ENCODE measurements at places on chromosomes 6 and 20.

DNA sequence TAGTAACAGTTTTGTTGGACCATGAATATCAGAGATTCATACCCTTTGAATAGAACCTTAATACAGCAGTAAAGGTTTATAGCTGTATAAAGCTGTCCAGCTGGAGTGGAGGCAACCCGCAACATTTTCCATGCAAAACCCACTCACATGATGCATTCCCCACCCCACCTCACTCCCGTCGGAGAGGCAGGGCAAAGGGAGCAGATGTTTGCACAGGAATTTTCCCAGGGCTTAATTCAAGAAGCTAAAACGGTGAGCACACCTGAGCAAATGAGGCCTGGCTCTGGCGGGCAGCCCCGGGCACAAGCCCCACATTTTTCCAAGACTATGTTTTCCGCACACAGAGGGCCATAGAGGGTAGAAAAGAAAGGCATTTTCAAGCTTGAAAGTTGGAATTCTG, 191.7 kb downstream of the FOXC1 start:
- no peak for DNase-seq

- DNase-seq, result no peak
These were observed 15.1 kb downstream of the DEK start for GRCh38 chr6:18249271-18249670.

GRCh38 chr20:20184149-20184548, 131.8 kb downstream of the CFAP61 start:
- no peak for DNase-seq

DNA sequence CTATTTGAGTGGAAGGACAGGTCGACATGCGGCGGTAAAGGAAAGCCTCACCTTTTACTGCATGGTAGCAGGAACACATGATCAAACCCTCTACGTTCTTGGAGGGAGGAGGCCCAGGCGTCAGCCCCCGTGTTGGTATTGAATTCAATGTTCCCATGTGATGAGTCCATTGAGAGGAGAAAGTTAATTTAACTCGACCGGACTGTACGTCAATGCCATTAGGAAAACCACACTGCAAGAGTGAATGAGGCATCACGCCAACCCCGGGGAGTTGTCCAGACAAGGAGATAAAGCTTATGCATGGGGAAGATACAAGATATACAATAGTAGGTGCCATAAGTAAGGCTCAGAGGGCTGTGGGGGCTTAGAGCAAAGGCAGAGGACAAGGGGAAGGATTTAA, 213.9 kb upstream of the ECI2 start:
- no peak for DNase-seq

DNA sequence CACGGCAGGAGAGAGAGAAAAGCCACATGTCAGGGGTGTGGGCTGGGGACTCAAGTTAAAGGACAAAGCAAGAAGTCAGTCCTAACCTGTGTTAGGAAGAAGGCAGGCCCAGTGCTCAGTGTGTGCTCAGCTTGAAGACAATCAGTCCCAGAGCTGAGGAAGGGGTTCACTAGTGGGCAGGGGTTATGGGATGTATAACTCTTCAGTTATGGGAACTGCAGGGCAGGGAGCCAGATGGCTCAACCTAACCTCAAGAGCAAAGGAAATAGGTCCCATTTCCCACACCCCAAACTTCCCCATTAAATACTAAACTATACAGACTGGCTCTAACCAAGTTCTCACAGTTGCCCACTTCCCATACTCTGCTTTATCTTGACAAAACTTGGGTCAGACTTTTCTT, 7.4 kb upstream of the SSTR4 start:
- no peak for DNase-seq

GRCh38 chr6:12269110-12269509, 21.1 kb upstream of the EDN1 start:
- DNase-seq, result no peak

GRCh38 chr6:138726066-138726756, 47.4 kb upstream of the CCDC28A start:
- DNase-seq, result no peak

DNA sequence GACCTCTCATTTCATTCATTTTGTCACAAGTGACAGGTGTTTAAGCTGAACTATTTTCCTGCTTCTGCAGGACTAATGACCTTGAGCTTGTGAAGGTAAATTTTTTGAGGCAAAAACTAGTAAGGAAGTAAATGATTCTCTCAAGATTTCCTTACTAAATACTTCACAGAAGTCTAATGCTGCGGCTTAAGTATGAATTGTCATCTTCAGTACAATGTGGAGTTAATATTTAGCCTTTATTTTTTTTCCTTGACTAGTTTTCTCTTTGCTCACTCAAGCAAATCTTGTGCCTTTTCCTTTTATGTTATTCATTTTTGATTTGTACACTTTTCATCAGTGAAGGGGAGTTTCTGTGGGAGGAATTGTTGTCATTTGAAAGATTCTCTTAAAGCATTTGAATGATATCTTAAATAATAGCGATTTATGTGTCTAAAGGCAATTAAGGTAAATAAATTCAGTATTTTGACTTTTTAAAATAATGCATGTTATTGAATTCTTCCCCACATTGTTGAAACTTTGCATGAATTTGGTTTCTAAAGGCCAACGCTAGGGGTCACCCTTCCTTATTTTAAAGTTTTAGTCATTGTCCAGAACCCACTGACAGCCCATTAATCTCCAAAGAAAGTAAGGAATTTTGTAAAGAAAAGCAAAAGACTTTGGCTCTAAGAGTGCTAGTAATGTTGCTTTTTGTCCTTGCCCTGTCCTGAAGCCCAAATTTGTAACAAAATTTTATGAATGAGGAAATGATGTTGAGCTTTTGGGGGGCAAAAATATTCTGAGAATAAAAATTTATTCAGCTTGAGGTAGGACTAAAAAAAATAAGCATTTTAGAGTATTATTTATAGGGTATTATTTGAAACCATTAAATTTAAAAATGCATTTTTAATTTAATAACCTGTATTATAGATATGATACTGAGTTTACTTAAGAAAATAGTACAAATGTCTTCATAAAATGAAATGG, 157.4 kb upstream of the LAMA2 start:
- DNase-seq, result no peak

GRCh38 chr6:14766391-14766994, 479.4 kb upstream of the JARID2 start:
- DNase-seq, result no peak

- no peak for DNase-seq
These were observed 439.5 kb upstream of the CDH4 start for GRCh38 chr20:60812561-60812960.

DNA sequence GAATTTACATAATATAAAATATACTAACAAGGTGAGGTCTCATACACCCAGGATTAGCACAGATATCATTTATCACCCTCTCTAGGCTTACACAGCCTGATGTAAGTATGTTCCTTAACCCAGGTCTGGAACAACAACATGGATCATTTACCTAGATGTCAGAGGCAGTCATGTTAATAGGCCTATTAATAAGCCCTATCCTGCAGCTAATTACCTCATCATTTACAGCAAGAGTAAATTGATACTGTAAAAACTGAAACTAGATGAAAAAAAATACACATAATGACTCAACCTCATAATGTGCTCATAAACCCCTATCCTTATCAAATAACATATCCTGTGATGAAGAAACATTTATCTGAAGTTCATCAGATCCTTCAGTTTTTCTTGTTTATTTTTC, 334.3 kb upstream of the MANEA start:
- no peak for DNase-seq

DNA sequence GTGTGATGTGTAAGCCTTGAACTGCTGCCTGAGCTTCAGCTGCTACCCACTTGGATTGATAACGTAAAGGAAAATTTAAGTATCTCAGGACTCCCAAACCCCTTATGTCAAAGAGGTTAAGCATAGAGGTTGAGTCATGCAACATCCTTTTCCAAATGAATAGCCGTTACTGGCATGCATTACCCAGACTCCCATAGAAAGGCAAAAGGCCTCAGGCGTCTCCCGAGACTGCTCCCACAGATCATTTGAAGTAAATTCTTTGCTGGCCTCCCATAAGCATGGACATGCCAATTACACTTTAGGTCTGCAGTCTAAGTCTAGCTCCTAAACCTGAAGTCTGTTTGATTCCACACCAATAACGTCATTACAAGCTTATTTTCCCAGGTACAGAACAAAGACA, 14.7 kb downstream of the IPCEF1 start:
- no peak for DNase-seq

DNA sequence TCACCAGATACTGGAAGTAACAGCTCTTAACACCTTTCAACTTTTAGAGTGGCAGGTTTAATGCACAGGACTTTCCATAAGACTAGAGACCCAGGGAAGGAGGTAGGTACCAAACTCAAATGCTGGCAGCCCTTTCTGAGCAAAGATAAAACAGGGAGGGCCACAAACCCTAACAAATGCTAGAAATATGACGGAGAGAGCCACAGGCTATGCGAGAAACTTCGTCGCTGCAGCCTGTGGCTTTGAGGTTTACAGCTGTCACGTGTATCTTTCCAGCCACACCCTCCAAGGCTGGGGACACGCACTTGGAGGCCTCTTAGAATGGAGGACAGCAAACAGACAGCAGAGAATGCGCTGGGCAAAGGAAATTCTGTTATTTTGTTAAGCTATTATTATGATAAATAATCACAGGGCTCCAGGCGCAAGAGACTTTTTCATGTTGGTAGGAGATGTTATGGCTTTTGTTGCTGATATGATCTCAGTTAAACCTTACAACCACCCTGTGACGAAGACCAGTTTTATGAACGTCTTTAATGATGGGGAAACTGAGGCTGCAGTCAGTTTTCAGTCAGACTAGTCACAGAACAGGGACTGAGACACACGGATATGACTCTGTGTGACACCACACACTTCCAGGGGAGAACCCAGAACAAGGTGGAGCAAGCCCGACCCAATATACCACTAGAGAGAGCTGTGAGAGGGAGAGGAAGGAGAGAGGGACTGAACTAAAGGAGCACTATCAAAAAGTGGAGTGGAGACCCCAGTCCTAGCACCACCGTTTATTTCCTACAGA, 2.0 kb downstream of the TRAM2 start:
- peak; percentile 38 for DNase-seq

GRCh38 chr6:113147544-113147943, 709.6 kb upstream of the MARCKS start:
- no peak for DNase-seq

- no peak for DNase-seq
These were observed 51.5 kb downstream of the HBS1L start for GRCh38 chr6:135002974-135003703.

GRCh38 chr20:35838205-35838604, 66.4 kb downstream of the PHF20 start:
- DNase-seq, result no peak

- DNase-seq, result no peak
These were observed 38.7 kb downstream of the GTF2H5 start for GRCh38 chr6:158206740-158207421.

- DNase-seq, result no peak
These were observed 255.7 kb downstream of the GJA1 start for GRCh38 chr6:121691126-121691551.

DNA sequence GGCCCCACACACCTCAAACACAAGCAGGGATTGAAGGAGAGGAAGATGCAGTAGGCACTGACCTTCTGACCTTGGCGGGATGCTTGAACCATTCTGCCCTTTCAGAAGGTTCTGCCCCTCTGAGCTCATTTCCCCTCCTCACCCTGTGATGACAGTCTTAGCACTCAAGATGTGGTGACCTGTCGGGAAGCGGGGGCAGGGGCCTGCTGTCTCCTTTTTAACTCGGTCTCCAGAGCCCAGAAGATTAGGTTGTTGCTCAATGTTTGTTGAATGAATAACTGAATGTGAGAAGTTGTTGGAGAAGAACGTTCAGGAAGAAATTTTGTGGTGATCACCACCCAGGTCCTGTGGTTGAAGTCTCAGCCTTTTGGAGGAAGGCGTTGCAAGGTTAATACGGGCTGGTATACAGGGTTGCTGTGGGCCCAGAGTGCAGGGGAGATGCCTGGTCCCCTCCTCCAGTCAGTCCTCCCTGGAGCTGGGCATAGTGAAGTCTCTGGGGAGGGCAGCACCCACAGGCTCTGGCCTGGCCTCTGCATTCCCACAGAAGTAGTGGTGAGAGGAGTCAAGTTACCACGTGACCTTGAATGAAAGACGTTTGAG, 49.7 kb upstream of the FUCA2 start:
- no peak for DNase-seq

- DNase-seq, result peak; percentile 30
These were observed 537 bp downstream of the PPIL4 start for GRCh38 chr6:149545258-149545753.

DNA sequence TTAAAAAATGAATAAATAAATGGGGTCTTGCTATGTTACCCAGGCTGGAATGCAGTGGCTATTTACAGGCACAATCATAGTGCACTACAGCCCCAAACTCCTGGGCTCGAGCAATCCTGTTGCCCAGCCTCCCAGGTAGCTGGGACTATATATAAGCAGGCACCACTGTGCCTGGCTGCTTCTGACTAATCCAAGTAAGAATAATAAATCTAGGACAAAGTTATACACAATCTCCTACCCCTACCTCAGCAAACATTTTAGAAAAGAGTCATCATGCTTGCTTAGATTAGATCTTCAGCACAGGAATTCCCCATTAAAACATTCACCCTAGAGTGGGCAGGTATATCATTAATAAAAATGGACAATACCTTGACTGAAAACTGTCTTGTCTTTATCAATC, 124.6 kb downstream of the REV3L start:
- no peak for DNase-seq

- no peak for DNase-seq
These were observed 21.5 kb downstream of the OLIG3 start for GRCh38 chr6:137472641-137473137.

GRCh38 chr20:49272654-49273053, 5.2 kb downstream of the ZNFX1 start:
- no peak for DNase-seq

GRCh38 chr6:22320750-22321149, 23.9 kb upstream of the PRL start:
- no peak for DNase-seq

GRCh38 chr20:8133310-8133768, 1.3 kb downstream of the PLCB1 start:
- DNase-seq, result no peak

DNA sequence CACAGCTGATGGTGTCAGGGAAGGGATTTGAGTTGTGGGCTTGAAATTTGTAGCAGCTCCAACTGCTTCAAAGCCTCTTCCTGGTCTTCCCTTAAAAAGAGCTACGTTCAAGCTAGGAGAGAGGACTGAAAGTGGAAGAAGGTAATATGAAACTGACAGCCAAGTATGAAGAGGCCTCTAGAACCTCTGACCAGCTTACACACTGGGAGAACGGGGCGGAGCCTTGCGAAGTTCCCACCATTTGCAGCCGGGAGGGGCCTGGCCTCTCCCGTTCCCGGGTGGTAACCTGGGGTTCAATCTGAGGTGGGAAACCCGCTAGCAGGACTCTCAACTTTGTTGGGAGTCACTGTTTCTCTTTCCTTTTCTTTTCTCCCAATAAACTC, 97.8 kb upstream of the PDE10A start:
- DNase-seq, result no peak

GRCh38 chr6:140105857-140106256, 731.4 kb upstream of the CITED2 start:
- DNase-seq, result no peak

DNA sequence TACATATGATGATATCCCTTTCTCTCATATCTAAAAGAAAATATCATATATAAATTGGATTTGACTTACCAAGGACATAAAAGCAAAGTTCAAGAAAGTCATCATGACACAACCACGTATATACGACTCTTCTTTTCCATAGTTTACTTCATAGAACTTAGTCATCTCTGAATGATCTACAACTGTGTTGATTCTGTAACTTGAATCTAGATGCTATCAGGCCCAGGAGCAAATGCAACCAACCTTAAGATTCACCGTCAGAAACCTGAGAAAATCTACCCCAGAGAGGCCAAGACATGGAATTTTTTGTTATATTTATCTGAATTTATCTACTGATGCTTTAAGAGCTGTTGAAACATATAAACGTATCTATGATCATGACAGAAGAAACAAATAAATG, 165.6 kb downstream of the PDE10A start:
- no peak for DNase-seq

GRCh38 chr6:5995949-5996713, 10.6 kb downstream of the NRN1 start:
- DNase-seq, result no peak
